ENCODE measurements at places on chromosomes 13 and 19. TPM values are rescaled to one million over a fixed set of nuclear protein-coding genes. Genes with fewer than 3 reads are reported as not detected.

GRCh38 chr13:30301827-30302226 is 5.5 kb downstream of the KATNAL1 start:
- H3K36me3 ChIP-seq = no peaks in the 10 kb centered on the region
- no peak overlapping the region for H3K4me3 ChIP-seq
- no peak for DNase-seq
- no peaks in the 10 kb centered on the region for H3K27me3 ChIP-seq
- H3K4me1 ChIP-seq = peaks cover 8% of the 10 kb centered on the region

DNA sequence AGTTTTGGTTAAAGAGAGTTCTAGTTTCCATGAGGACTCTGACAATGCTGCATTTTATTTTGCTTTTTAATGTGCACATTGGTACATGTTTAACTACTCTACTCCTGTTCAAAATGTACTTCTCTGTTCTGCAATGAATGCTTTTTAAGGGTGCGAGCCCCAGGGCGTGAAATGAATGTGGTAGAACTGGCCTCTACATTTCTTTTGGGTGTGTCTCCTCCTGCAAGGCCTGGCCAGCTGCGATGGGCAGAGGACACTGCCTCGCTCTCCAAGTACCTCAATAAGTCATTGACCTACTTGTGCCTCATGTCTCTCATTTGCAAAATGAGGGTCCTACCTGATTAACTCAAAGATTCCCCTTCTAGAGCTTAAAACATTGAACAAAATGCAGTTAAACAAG is 6.7 kb downstream of the RGS9BP start:
- peak overlapping the region; percentile 30 for H3K27ac ChIP-seq
- no peaks in the 10 kb centered on the region for H3K27me3 ChIP-seq
- no peak overlapping the region for H3K4me3 ChIP-seq
- no peaks in the 10 kb centered on the region for H3K4me1 ChIP-seq
- DNase-seq = no peak

DNA sequence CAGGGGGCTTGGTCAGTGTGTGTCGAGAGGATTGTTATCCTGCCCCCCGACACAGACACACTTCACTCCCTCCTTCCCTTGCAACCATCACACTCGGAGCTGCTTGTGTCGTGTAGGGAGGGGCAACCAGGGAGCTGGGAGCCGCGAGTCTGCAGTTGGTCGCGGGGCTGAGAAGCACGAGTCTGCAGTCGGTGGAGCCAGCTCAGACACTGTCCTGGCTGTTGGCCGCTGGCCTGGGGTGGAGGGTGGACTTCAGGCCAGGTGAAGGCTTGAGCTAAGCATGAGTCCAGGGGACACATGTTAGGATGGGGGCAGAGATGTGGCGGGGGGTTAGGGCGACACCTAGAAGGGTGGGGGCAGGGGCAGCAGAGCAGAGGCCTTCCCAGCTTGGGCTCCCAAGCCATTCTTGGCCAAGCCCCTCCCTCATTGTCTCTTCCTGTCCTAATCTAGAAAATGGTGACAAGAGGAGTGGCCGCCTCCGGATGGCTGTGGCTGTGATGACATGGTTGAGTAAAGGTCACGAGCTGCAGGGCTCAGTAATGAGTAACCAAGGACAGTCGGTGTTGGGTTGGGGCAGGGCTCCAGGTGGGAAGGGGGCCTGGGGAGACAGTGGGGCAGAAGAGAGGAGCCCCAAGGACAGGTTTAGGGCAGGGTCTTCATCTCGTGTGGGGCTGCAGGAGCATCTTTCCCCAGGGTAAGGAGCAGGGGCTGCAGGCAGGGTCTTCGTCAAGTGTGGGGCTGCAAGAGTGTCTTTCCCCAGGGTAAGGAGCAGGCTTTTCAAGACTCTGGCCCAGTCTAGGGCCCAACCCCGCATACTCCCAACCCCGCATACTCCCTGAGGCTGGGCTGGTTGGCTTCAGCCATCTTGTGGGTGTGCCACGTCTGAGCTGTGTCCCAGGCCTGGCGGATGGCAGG is 8.6 kb downstream of the PPP5C start:
- peaks cover 14% of the 10 kb centered on the region for H3K36me3 ChIP-seq
- no peak overlapping the region for H3K4me3 ChIP-seq
- no peaks in the 10 kb centered on the region for H3K27me3 ChIP-seq
- H3K27ac ChIP-seq = no peak overlapping the region

Gene ADGRE1
- not detected for total RNA-seq

Data from esophagus squamous epithelium (tissue), 5 donors.